SHP77 treated with DMSO at 0.1 percent for 48 hours (cell line): ENCODE measurements at places on chromosomes 1 and 21.

GRCh38 chr1:243520831-243521230 is 265.0 kb downstream of the SDCCAG8 start:
- DNase-seq = no peak

DNA sequence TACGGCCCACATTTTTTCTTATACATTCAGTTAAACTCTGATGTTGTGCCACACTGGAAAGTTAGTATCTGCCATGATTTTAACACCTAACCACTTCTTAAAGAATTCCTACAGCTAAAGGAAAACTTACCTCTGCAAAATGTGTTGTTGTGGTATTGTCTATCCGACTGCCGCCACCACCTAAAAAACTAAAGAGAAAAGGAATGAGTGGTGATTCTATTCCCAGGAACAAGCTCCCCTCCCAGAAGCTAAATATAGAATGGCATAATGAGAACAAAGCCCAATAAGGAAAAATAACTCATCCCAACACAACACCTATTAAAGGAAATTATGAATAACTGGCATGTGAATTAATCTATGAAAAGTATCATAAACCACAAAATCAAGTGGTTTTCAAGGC is 39.5 kb downstream of the RNF115 start:
- DNase-seq = no peak

DNA sequence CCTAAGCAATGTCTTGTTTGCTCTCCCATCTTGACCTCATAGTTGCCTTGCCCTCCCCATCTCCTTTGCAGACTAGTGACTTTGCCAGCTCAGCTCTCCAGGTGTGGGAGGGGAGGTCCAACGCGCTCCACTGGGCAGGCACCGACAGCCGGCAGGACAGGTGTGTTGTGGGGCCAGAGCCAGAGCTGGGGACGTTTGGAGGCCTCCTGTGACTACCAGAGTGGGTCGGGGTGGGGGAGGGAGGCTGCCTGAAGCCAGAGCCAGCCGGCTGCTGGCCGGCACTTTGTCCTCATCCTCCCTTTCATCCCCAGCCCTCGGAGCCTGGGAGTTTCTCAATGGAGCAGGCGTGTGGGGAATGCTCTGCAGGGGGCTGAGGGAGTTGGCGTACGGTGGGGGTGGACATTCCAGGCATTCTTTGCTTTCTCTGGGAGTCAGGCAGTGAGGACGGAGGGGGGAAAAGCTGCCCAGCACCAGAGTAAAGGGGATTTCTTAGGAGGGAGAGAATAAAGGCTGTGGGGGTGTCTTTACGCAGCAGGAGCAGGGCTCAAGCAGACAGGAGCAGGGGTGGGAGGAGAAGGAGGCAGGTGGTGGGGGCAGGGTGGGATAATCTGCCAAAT is 20.2 kb downstream of the NUAK2 start:
- no peak for DNase-seq

- no peak for DNase-seq
These were observed 536.6 kb upstream of the CAMK1G start for GRCh38 chr1:209046935-209047334.

- DNase-seq = no peak
These were observed 153.3 kb upstream of the SGIP1 start for GRCh38 chr1:66380452-66381212.

DNA sequence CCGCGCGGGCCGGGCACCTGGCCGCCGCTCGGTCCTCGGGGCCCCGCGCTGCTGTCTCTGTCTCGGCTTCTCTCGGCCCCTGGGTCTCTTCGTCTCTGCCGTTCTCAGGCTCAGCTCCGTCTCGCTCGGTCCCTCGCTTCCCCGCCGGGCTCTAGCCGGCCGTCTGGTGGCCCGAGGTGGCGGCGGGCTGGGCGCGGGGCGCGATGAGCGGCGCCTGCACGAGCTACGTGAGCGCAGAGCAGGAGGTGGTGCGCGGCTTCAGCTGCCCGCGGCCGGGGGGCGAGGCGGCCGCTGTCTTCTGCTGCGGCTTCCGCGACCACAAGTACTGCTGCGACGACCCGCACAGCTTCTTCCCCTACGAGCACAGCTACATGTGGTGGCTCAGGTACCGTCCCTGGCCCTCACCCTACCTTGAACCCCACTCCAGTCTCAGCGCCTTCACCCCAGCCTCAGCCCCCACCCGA is 355 bp downstream of the SHISAL2A start:
- DNase-seq = no peak

DNA sequence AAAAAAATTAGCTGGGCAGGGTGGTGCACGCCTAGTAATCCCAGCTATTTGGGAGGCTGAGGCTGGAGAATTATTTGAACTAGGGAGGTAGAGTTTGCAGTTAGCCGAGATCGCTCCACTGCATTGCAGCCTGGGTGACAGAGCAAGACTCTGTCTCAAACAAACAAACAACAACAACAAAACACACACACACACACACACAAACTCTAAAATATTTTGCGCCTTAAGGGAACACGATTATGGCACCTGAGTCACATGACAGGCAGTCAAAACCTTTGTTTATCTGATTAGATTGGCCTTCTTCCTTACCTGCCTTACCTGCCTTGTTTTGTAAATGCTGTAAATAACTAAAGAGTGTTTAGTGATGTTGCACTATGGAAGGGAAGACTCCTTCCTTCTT is 20.6 kb upstream of the WNT2B start:
- no peak for DNase-seq

- no peak for DNase-seq
These were observed 27.3 kb upstream of the PADI1 start for GRCh38 chr1:17177651-17178050.

GRCh38 chr21:46454142-46454541 is 4.5 kb upstream of the DIP2A start:
- no peak for DNase-seq

- DNase-seq = no peak
These were observed 144.8 kb upstream of the VANGL1 start for GRCh38 chr1:115496904-115497527.

DNA sequence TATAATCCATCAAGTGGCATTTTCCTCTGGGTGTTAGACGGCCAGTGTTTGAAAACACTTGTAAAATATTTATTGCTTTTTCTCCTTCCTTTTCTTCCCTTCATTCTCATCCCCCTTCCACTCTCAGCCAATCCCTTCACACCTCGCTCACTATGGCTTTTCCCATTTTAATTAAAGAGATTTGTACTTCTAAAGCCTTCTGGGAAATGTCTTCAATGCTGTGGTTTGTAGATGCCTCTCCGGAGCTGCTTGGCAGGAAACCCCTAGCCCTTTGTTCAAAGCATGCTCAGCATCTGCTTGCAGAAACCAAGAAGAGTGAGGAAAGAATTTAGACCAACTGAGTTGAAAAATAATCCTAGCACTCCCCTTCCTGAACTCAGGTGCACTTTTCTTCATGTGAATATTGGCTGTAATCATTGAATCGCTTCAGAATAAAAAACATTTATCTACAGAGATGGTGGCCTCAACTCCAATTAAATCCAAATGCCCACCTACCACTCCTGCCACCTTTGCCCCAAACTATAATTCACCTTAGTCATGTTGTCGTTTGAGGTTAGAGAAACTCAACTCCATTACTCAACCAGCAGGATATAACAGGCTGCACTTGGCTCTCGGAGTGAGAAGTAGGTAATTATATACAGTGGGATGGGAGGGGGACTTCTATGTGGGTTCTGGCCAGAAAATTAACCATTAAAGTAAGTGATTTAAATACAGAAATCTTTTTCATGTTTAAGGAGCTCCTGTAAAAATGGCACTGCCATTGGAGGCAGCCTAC is 659.4 kb upstream of the CAMK1G start:
- no peak for DNase-seq

DNA sequence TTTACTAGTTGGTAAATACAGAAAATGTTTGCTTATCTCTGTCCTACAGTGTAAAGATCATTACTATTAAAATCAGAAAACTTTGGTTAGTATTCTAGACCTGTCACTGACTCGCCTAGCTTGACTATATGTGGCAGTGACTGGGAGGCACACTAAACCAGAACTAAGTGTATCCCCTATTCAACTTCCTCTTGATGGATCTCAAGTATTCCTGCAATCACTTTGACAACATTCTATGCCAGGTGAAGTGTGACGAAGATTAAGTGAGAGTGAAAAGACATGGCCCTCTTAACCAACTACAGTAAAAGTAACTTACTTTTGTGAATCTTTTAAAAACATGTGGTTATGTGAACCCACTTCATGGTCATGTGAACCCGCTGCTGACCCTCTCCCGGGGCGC is 223.0 kb upstream of the ADAMTS5 start:
- DNase-seq = no peak

- no peak for DNase-seq
These were observed 1.9 kb upstream of the LHX8 start for GRCh38 chr1:75132242-75132811.

DNA sequence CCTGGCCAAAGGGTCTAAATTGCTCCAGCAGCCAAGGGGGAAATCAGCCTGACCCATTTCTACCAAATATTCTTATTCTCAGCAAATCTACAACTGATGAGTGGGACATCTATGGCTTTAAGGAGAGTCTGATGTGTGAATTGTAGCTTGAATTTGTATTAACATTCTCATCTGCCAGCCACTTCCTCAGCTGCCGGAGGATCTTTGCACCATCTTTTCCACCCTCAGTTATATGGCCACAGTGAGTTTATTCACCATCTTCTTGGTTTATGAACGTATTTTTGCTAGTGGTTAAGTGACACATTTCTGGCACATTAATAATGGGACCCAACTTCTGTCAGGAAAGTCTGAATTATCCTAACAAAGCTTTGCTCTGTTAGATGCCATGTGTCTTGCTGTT is 69.6 kb downstream of the COLGALT2 start:
- DNase-seq = no peak
